ENCODE measurements at places on chromosomes 5 and 9.

DNA sequence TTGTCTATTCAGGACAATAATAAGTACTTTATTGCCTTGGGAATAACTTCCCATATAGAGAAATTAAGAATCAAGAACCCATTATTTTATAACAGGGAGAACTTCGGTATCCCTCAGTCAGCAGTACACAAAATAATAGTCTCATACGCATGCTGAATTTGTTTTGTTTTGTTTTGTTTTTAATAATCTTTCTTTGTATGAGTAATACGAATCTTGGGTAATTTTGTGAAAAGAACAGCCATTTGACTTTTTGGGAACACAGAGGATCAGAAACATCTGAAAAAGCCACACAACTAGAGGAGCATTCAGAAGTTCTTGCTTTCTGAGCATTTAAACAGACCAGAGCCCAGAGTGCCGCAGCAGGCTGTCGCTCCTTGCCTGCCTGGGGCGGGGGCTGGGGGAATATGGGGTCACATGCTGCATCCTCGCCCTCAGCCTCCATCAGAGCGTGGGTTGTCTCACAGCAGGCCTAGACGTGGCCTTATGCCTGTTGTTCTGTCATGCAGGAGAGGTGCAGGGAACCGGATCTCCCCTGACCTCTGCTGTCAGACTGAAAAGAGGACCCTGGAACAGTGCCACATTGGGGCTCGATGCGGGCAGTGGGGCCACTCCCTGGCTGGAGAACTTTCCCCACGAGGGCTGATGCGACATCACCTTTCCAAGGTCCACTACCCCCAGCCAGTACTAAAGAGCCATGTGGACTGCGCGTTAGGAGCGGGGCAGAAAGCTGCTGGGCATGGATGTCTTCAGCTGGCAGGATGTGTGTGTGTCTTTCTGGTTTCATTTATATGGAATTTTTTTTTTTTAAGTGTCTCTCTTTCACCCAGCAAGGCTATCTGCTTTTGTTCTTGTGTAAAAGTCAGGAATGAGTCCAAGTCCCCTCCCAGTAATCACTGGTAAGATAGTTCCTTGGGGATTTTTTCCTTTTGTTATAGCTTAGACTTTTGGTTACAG is 133.4 kb upstream of the OTULINL start:
- DNase-seq, result no peak

DNA sequence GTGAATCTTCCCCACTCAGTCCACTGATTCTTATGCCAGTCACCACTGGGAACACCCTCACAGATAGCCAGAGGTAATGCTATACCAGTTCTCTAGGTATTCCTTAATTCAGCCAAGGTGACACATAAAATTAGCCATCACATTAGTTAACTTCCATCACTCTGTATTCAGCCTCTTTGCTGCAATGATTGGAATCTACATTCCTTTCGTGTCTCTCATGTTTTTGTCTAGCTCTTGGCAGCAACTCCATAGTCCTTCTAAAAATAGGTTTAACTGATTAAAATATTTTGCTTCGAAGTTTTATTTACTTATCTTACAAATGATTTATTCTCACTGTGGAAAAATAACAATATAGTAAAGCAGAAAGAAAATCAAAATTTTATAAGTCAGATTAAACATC is 19.6 kb upstream of the RNF20 start:
- DNase-seq, result no peak

GRCh38 chr5:138926688-138927448 is 51.7 kb upstream of the LRRTM2 start:
- DNase-seq, result no peak

- DNase-seq, result no peak
These were observed 139.4 kb downstream of the ATG10 start for GRCh38 chr5:82111191-82111590.

DNA sequence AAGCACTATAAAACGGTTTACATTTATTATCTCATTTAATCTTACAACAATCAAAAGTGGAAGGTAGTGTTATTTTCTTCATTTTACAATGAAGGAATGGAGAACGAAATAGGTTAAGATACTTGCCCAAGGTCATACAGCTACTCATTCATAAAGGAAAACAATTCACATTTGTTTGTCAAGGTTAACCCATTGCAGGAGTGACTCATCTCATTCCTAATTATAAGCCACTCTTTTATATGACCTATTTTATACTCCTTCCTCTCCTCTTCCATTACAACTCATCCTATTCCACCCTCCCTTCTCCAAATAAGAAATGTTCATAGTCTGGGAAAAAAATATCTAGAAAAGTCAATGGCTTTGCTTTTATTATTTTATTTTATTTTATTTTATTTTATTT is 29.6 kb downstream of the CRHBP start:
- no peak for DNase-seq

DNA sequence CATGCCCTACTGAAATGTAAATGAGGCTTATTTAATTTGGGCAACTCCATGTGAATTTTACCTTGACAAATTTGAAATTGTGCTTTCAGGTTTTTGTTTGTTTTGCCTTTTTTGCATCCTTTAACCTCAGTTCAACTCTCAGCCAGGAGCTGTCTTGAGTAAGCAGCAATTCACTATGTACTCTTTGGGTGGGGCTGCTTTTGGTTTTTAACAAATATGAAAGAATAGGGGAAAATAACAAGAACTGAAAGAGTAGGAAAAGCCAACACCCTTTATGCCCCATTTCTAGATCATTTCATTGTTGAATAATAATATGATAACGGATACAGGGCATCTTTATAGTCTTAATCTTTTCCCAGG is 192.0 kb downstream of the ARHGAP26 start:
- DNase-seq, result no peak

GRCh38 chr9:128026773-128027541 is 40.2 kb downstream of the NAIF1 start:
- no peak for DNase-seq

DNA sequence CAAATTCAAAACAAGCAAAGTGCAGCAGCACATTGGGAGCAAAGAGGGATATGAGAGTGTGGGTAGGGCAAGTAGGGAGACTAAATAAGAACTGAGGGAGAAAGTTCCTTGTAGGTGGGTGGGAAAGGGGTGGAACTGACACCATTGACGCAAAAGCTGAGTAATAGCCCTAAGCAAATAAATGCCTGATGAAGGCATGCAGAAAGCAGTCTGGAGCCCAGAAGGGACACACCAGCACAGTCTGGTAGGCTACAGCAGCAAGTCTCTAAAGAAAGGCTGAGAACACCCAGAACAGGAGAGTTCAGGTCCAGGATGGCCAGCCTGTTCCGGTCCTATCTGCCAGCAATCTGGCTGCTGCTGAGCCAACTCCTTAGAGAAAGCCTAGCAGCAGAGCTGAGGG is at the start of gene INSL4:
INSL4 (plus strand) TSS at position 208 of the 400 bp plus-strand sequence; CDS start at position 313, 105 bp downstream.
- DNase-seq, result no peak
